ENCODE measurements at places on chromosomes 4 and X.

DNA sequence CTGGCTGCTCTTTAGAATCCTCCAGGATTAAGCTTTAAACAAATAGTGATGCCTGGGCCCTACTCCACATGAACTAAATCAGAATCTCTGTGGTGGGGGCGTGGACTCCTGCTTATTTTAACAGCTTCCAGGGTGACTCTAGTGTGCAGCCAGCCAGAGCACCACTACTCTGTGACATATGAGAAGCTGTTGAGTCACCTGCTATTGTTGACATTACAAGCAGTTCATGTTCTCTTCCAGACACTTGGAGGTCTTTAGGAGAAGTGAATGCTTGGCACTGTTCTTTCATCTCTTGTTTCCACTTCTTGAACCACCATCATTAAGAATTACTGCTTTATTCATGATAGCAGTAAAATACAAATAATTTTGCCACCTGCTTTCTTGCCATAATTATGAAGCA is 426 bp upstream of the C4orf51 start:
- DNase-seq = no peak

GRCh38 chr4:149955780-149956390 is 122.4 kb upstream of the DCLK2 start:
- no peak for DNase-seq

- DNase-seq = no peak
Measured at GRCh38 chr4:136935871-136936270, 596.4 kb downstream of the PCDH18 start.

DNA sequence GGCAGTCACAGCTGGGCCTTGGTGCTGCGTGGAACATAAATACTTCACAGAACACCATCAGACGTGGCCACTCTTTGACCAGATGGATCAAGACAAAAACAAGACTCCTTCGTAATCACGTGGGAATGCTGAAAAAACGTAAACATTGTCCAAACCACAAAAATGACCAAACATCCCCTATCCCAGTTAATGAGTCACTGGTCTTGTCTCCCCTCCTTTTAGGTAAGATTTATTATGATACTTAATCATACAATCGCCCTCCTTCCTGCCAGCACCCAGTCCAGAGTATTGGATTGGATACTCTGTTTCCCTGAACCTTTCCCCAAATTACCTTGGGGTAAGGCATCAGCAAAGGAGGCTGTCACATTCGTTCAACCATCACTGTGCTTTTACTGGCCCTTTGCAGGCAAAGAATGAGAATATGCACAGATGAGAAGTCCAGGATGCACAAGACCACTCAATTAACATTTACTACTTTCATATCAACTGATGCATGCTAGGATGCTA is 601 bp upstream of the TCEANC start:
- DNase-seq = no peak

DNA sequence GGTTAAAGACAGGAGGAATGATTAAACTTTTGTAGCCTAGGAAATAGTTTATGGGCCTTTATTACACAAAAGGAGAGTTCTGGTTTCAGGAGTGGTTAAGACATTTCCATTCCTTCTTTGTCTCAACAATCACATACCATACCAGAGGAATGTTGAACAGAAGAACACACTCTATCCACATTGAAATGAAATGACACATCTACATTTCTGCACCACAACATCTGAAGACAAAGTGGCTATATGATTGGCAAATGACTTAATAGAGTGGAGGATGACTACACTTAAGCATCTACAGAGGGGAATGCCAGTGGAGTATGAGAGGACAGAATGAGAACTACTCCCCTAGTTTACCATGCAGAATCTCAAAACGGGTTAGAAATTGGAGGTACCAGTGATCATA is 8.0 kb downstream of the CYP2U1 start:
- no peak for DNase-seq

- no peak for DNase-seq
Measured at GRCh38 chr4:104524026-104524425, 29.3 kb upstream of the CXXC4 start.

DNA sequence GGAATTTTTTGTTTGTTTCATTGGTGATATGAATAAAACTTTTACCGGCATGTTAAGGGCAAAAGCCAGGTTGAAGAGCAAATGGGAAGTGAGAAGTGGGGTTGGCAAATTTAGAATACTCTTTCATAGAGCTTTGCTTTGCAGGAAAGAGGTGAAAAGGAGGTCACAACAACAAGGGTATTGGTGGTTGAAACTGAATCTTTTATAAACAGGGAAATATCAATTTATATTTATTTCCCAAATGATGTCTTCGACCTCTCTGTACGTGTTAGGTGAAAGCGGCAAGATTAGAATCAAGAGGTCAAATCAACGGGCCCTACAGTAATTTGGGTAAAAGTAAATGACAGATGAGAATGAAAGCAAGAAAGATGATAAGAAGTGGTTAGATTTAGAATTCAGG is 3.4 kb downstream of the SMR3A start:
- no peak for DNase-seq

- no peak for DNase-seq
Measured at GRCh38 chr4:76200771-76201231, 12.8 kb downstream of the SCARB2 start.

- no peak for DNase-seq
Measured at GRCh38 chr4:185358514-185358913, 37.2 kb downstream of the LRP2BP start.

GRCh38 chr4:110742143-110742542 is 119.3 kb upstream of the PITX2 start:
- no peak for DNase-seq

All from activated naive CD4-positive, alpha-beta T cell treated with anti-CD3 and anti-CD28 coated beads, Interleukin-2, amount 10 ng/mL, durations not matched to agents 7 days and 5 days (primary cell).